Activated CD4-positive, alpha-beta T cell treated with anti-CD3 and anti-CD28 coated beads, Interleukin-2, amount 10 ng/mL, durations not matched to agents 7 days and 5 days (primary cell): ENCODE measurements at places on chromosomes 5 and 9.

GRCh38 chr5:23445573-23445972 is 61.8 kb upstream of the PRDM9 start:
- H3K4me1 ChIP-seq, result no peaks in the 10 kb centered on the region
- no peak overlapping the region for H3K27ac ChIP-seq
- H3K4me3 ChIP-seq, result no peak overlapping the region
- no peaks in the 10 kb centered on the region for H3K27me3 ChIP-seq
- no peak for DNase-seq

DNA sequence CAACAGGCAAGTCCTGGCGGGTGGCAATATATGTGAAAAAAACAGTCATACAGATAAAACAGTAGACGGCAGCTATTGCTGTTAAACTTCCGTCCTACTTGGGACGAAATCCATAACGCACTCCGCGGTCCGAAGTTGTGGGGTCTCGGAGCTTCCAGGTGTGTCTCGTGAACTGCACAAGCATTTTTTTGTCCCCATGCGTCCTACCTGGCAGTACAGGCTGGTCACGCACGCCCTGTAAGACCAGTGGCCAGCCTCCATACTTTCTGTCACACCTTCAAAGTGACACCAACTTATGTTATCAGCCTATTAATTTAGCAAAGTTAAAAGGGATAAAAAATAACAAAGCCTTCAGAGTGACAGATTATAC is 51.3 kb downstream of the TGFBI start:
- peak overlapping the region; percentile 22 for H3K4me3 ChIP-seq
- peaks cover 2% of the 10 kb centered on the region for H3K36me3 ChIP-seq
- DNase-seq, result no peak
- H3K27ac ChIP-seq, result no peak overlapping the region
- no peaks in the 10 kb centered on the region for H3K4me1 ChIP-seq
- H3K27me3 ChIP-seq, result peaks cover 41% of the 10 kb centered on the region

DNA sequence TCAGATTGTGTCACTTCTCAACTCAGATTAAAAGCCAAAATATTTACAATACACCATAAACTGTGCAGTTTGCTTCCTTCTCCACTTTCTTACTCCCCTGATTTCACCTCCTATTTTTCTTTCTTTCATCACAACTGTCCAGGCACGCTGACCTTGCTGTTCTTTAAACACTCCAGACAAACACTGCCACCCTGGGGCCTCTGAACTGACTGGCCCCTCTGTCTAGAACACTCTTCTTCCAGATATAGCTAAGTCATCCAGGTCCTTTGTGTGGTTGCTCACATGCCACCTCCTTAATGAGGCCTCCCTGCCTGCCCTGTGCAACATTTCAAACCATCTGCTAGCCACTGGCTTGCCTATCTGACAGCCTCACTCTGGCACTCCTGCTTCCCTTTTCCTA is 46.6 kb downstream of the ATG10 start:
- no peaks in the 10 kb centered on the region for H3K27me3 ChIP-seq
- DNase-seq, result no peak
- no peak overlapping the region for H3K27ac ChIP-seq
- no peaks in the 10 kb centered on the region for H3K4me1 ChIP-seq

GRCh38 chr5:80034962-80035821 is at the start of gene THBS4:
Gene THBS4 (plus strand): TSS chr5:80035348. CDS start chr5:80035538, 190 bp downstream.
- no peak for DNase-seq
- peaks cover 30% of the 10 kb centered on the region for H3K4me1 ChIP-seq
- H3K27ac ChIP-seq, result no peak within 1 kb of the TSS
- H3K4me3 ChIP-seq, result peak within 1 kb of the TSS; percentile 57
- H3K36me3 ChIP-seq, result peaks cover 2% of the 10 kb centered on the region
- H3K27me3 ChIP-seq, result peaks cover 42% of the 10 kb centered on the region

DNA sequence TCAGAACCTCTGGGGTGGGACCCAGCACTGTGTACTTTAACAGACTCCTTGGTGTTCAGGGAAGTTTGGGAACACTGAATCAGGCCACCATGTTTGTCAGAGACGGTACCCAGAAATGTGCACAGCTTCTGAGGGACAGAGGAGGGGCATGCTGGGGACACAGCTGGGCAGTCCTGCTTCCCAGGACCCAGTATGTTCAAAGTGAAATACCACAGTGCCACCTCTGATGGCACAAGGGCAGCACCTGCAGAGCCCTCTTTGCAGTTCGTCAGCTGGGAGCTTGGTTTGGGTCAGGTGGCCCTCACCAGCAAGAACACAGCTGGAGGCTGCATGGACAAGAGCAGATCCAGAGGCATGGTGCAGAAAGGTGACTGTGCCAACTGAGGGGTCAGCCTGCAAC is 51.2 kb downstream of the NDST1 start:
- H3K27ac ChIP-seq, result no peak overlapping the region
- H3K4me3 ChIP-seq, result no peak overlapping the region
- H3K27me3 ChIP-seq, result no peaks in the 10 kb centered on the region
- H3K4me1 ChIP-seq, result no peaks in the 10 kb centered on the region
- H3K36me3 ChIP-seq, result no peaks in the 10 kb centered on the region
- DNase-seq, result no peak
